HCT116 (cell line): ENCODE measurements at places on chromosomes 7 and 10.
A peak's percentile ranks its signal among the peaks of the same experiment; 100 is the strongest.

- peak; percentile 50 for DNase-seq
These were observed at the start of gene ZC3HAV1 for GRCh38 chr7:139109188-139109982. TSS of gene ZC3HAV1 (minus strand) at chr7:139109720. CDS start at chr7:139109331, 389 bp downstream.

DNA sequence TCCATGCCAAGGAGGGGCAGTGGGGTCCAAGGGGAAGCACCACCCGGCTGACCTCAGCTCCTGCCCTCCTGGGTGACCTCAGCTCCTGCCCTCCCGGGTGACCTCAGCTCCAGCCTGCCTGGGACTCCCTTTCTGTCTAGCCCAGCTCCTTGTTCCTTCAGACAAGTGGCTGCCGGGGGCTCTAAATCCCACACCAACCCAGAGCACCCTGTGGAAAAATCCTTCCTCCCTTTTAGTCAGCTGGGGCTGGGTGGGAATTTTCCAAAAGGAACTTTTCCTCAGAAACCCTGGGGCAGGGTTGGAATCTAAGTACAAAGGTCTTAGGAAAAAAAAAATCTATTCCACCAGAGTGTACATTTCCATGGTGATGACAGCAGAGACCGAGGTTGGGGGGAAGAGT lies 36.3 kb downstream of the AKR1B1 start:
- no peak for DNase-seq

DNA sequence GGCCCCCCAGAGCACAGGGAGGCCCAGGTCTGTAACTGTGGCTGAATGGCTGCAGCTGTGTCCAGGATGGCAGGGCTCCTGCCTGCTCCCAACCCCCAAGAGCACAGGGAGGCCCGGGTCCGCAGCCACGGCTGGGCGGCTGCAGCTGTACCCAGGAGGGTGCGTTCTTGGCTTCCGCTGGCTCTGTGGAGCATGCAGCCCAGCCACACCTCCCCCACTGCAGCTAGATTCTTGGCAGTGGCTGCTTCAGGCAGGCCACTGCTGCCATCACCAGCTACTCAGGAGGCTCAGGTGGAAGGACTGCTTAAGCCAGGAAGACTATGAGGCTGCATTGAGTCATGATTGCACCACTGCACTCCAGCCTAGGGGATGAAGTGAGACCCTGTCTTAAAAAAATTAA lies 27.9 kb downstream of the C7orf25 start:
- DNase-seq: no peak

- DNase-seq: no peak
These were observed 638 bp downstream of the LIPA start for GRCh38 chr10:89250865-89251408.

- no peak for DNase-seq
These were observed 127.6 kb downstream of the ACTR3B start for GRCh38 chr7:152887191-152887590.

GRCh38 chr7:156238366-156239133 lies 402.0 kb upstream of the RNF32 start:
- DNase-seq: no peak

- no peak for DNase-seq
These were observed 19.3 kb downstream of the VKORC1L1 start for GRCh38 chr7:65892161-65892560.

DNA sequence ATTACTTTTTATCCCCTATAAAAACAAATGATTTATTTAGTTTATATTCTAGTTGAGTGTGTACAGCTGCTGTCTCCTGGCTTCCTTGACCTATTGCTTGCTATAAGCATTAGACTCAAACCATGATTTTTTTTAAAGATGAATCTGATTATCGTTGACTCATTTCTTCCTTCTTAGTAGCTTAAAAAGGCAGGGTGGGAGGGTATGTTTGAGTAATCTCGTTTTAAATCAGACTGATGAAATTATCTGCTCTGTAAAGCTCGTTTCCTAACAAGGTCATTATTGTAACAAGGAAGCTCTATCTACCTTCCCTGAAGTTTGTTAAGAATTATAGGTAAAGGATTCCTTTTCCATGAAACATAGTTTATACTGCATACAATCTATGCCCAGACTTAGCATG lies 276.3 kb upstream of the KCND2 start:
- DNase-seq: no peak

GRCh38 chr7:105369944-105370343 lies 18.8 kb downstream of the SRPK2 start:
- no peak for DNase-seq

DNA sequence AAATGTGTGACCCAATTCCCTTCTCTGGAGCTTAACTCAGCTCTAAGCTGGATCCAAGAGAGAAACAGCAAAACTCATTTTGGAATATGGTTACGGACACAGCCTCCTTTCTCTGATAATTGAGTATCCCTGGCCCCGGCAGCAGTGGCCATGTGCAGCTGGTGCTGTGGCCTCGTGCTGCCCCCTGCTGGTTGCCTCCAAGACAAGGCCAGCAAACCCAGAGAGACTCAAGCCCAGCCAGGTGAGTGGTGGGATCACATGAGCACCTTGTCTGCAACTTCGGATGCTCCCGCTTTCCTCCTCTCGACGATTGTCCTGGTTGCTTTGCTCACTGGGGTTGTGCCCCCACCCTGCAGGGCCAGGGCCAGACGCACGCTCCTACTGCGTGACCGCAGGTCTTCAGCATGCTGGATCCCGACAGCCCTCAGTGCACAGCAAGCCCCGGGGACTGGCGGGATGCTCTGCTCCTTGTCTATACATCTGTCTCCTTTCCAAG lies 19.4 kb downstream of the SFTPD start:
- peak; percentile 62 for DNase-seq

- no peak for DNase-seq
These were observed 32.5 kb downstream of the TRUB1 start for GRCh38 chr10:114970515-114970914.
